Left lung (tissue), 14 donors: ENCODE measurements at places on chromosomes 2 and 18.

GRCh38 chr2:233129351-233129978 is 69.3 kb downstream of the INPP5D start:
- DNase-seq, result no peak

DNA sequence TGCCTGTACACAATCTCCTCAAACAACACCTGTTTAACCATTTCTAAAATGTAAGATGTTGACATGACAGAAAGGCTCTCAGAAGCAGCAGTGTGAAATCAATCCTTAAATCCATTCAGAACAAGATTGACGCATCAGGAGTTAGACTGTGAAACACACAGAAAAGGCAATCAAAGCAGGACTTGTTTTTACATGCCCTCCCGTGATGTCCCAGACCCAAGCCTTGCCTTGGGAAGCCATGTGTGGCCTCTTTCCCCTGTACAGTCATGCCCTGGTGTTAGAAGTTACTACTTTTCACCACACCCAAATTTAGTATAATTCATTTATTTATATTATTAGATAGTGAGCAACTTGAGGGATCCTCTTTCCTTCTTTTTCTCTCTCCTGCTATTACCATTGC is 115.7 kb downstream of the NCKAP5 start:
- no peak for DNase-seq

DNA sequence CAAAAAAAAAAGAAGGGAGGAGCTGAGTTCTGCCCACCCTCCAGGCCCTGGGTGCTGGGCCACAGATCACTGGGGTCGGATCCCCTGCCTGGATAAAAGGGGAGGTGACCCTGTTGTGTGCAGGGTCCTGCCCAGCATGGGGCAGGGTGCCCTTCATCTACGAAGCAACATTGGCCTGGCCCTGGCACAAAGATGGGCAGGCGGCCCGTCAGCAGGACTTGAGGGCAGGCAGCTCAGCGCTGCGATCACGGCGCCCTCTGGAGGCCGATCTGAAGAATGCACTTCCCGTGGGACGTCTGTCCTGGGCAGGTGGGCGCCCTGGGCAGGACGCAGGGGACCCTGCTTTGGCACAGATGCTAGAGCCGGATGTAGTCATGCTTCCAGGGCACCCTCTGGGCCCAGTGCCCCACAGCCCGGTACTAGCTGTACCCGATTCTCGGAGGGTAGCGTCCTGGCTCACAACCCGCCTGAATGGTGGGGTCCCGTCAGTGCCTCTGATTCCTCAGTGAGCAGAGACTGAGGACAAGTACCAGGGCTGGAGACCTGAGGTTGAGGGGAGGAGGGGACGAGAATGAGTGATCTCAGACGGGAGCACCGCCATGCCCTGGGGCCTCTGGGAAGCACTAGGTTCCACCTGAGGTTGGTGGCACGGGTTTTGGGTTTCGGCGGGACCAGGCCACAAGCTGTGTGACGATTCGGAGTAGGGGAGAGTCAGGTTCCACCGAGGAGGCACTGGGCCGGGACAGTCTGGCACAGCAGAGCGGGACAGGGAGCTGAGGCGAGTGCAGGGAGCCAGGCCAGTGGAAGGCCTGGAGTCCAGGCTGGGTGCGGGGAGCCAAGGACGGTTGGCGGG is 18.0 kb downstream of the ARID5A start:
- peak; percentile 94 for DNase-seq

- no peak for DNase-seq
Measured at GRCh38 chr2:38722271-38723061, 28.7 kb downstream of the SRSF7 start.

DNA sequence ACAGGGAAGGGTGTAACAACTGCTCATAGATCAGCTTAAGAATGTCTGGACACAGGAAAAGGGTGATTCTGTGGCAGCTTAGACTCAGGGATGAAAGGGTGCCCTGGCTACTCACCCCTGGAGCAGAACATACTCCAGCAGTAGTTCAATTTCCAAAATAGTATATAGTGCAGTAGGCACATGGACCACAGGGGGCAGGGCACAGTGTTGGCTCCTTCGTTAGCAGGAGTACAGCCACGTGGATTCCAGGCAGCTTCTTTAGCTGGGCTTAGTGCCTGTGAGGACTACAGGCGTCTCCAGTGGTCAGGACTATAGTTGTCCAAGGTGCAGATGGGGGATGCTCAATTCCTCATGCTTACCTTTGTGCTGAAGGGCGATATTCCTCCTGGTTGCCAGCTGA is 277.5 kb upstream of the DDX18 start:
- no peak for DNase-seq

- no peak for DNase-seq
Measured at GRCh38 chr2:181038796-181039195, 58.4 kb downstream of the UBE2E3 start.

DNA sequence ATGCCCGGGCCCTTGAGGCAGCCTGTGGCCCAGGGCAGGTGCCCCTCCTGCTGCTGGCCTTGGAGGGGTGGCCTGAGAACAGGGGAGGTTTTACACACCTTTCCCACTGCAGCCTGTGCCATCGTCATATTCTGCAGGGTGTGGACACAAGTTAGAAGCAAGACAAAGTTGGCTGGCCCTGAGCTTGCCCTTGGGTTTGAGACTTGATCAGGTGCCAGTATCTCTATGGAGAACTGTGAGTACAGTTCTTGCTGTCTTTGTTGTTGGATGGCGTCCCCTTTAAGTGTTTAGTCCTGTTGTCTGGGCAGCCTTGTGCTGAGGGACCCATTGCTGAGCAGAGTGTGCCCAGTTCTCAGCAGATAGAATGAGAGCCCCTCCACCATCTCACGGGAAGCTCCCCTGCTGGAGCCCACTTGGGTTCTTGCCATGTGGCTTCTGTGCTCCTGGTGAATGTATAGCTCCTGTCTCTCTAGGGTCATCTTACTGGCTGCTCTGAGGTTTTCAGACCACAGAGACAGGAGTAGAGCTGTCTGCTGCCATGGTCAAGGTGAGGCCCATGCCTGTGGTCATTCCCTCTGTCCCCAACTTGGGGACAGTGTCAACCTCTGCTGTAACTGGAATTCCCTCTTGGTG is 115.9 kb downstream of the SH3RF3 start:
- DNase-seq, result no peak

DNA sequence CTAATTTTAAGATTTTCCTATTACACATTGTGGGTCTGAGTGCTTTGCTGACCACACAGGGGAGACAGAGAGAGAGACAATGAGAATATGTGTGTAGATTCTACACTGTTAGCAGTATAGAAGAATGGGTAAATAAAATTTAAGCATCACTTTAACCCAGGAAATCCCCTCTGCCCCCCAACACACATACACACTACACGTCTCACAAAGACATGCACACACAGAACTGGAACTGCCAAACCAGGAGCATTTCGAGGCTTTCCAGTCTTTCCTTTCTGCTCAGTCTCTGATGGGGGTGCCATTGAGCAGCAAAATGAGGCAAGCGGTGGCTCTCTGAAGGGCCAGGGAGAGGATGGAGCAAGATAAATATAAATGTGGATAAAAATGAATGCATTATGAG is 2.5 kb downstream of the MERTK start:
- peak; percentile 56 for DNase-seq

- DNase-seq, result no peak
Measured at GRCh38 chr2:8211384-8211783, 470.5 kb upstream of the ID2 start.

- no peak for DNase-seq
Measured at GRCh38 chr2:156903335-156903734, 354.2 kb upstream of the GALNT5 start.

DNA sequence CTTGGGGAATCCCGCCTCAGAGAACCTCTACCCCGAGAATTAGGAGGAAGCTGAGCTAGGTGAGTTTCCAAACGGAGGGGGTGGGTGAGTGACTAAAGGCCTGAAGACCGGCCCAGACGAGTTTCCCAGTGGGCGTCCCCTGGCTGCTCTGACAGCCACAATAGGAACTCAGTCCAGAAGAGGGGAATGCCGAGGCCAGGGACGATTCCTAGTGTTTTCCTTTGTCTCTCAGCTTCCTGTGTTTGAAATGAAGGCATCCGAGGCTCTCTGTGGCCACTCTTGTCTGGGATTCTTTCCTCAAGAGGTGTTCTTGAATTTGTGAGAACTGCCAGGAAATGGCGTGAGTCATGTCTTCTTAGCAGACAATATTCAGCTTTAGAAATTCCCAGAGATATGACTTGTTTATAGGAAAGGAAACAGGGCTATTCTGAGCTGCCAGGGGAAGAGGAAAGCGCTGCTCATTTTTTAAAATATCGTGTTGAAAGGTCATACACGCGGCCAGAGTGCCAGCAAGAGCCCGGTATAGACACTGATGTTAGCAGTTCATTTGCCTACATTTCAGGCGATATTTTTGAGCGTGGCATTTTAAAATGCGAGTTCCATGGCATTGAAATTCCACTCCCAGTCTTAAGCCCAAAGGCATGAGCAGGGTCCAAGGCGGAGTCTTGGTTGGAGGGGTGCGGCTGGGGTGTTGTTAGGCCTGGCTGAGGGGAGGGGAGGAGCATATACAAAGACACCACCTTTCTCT is 169.1 kb upstream of the KLF7 start:
- DNase-seq, result peak; percentile 79

GRCh38 chr2:45119855-45120254 is 110.6 kb upstream of the SIX2 start:
- no peak for DNase-seq

- DNase-seq, result no peak
Measured at GRCh38 chr18:72772916-72773315, 94.9 kb downstream of the NETO1 start.

DNA sequence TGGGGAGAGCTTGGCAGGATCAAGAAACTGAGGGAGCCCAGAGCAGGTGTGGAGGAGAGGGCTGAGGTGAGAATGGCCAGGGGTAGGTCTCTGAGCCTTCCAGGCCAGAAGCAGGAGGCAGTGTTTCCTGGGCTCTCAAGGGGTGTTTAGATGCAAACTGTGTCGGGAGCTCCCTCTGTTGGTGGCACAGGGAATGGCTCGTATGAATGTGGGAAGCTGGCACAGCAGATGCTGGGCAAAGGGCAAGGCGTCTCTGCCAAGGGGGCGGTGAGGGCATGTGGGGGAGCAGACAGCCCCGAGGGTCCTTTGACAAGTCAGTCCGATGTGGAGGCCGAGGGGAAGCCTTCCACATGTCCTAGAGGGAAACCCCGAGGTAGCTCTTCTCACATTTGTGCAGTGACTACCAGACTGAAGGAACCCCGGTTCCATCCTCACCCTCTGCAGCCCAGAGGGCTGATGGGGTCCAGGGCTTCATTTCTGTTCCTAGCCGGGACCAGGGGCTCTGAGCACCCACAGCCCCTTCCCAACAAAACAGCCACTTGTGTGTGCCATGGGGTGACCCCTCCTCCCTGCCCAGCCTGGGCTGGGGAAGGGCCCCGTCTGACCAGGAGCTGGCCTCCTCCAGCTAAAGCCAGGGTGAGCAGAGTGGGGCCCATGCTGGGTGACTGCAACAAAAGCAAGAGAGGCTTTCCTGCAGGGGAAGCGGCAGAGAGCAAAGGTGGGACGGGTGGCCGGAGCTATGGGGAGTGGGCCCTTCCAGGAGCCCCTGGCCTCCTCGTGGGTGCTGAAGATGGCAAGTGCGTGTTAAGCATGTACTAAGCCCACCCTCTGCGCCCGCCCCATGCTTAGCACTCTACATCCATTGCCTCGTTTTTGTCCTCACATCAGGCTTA is 103.4 kb downstream of the SEPTIN10 start:
- DNase-seq, result peak; percentile 72

GRCh38 chr2:101026253-101026701 is 24.2 kb downstream of the RPL31 start:
- no peak for DNase-seq

- peak; percentile 92 for DNase-seq
Measured at GRCh38 chr2:205682239-205682970, at the start of gene NRP2. TSS of gene NRP2 (plus strand) at chr2:205682501. CDS start at chr2:205683291, 790 bp downstream.

- DNase-seq, result no peak
Measured at GRCh38 chr2:117536139-117536538, 278.4 kb upstream of the DDX18 start.

DNA sequence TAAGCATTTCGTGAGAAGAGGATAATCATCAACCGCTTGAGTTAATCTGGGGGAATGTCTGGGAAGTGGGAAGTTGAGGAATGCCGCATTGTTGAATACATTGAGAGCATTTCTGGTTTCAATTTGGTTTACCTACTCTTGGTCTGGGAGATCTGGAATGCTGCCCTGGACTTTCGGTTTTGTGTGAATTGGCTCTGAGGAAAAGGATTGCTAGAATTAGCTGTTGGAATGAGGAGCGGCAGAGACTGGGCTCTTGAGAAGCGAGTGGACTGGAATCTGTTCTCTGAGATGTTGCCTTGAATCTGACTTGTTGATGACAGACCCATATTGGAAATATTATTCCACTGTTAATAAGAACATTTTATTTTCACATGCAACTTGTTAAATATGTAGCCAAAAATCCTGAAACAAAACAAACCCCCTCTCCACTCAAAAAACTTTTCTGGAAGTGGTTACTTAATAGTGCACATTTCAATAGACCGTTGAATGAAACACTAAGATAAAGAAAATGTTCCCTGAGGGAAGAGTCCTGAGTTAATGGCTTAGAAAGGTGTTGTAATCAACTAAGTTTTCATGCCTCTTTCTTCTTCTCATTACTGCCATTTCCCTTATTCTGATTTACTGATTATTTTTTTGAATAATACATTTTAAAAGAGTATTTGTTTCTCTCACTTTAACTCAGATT is 50.8 kb downstream of the PTPRM start:
- peak; percentile 77 for DNase-seq

- no peak for DNase-seq
Measured at GRCh38 chr2:150482111-150482510, 5.4 kb downstream of the RND3 start.

DNA sequence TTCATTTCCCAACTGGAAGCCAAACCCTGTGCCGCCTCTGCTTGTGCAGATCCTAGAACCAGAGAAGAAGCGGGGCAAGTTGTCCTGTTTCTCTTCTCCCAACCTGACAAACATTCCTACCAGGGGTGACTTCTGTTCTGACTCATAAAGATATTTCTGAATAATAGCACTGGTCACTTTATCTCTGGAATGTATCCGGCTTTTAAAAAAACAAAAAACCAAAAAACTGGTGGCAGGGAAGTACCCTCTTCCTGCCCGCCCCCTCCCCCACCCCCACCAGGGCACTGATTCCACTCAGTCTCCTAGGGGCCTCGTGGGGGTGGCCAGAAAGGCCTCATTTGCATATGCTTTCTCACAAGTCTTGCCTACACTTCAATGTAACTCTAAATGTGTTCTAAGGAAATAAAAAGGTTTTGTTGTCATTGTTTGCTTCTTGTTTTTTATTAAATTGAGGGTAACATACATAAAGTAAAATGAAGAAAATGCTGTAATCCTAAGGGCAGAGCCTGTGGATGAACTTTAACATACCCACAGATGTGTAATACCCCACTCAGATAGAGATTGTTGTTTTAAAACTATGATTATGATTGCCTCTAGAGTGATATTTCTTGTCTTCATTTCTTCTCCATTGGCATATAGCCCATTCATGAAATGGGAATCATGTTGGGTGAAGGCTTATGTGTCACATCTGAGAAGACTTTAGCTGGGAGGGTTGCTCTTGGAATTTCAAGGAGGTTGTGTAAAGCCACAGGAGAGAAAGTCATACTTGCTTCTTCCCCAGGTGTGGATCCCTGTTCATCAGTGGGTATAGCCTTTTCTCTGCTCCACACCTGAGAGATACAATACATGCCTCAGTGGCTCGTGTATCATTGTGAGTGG is 5.3 kb upstream of the FOSL2 start:
- no peak for DNase-seq
